Occipital lobe (tissue), 3 donors: ENCODE measurements at places on chromosomes 1 and 21. TPM values are rescaled to one million over a fixed set of nuclear protein-coding genes. Genes with fewer than 3 reads are reported as not detected.

DNA sequence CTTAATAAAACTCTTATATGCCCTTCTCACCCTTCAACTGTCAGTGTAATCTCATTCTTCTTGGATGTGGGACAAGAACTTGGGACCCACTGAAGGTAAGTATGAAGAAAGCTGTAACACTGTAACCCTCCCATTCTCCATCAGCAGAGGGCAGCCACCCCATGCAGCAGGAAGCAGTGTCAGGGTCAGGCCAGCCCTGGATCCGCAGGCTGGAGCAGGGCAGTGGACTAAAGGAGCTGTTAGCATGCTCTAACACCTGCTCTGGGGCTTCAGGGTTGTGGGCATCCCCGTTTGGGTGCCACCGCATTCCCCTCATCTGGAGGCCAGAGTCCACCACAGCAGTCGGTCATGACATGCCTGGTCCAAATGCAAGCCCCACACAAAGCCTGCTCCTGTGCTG is 156.5 kb downstream of the HIVEP3 start:
- DNase-seq, result no peak

DNA sequence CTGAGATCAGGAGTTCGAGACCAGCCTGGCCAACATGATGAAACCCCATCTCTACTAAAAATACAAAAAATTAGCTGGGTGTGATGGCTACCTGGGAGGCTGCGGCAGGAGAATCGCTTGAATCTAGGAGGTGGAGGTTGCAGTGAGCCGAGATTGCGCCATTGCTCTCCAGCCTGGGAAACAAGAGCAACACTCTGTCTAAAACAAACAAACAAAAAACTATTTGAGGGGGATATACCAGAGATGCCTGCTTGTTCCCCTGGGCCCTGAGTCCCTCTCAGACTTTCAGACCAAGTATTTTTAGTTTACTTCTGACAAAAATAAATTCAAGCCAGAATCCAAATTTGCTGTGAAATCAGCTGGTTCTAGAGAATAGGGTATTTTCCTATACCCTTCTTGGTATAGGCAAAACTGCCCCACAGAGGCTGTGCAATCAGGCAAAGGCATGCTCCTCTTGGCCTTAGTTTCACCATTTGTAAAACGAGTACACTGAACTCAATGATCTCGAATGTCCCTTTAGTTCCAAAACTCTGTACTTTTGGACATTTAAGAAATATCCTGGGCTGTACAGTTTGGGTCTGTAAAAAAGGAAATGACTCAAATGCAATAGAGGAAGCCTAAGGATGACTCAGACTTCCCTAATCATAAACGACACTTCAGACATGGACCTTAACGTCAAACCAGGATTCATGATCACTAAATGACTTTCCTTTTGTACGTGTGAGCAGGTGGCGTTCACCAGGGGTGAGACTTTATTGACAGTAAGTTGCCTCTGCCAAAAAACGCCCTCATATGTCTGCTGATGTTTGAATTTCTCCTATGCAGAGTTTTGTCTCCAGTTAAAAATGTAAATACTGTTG is 16.1 kb downstream of the ENSA start:
- DNase-seq, result no peak

DNA sequence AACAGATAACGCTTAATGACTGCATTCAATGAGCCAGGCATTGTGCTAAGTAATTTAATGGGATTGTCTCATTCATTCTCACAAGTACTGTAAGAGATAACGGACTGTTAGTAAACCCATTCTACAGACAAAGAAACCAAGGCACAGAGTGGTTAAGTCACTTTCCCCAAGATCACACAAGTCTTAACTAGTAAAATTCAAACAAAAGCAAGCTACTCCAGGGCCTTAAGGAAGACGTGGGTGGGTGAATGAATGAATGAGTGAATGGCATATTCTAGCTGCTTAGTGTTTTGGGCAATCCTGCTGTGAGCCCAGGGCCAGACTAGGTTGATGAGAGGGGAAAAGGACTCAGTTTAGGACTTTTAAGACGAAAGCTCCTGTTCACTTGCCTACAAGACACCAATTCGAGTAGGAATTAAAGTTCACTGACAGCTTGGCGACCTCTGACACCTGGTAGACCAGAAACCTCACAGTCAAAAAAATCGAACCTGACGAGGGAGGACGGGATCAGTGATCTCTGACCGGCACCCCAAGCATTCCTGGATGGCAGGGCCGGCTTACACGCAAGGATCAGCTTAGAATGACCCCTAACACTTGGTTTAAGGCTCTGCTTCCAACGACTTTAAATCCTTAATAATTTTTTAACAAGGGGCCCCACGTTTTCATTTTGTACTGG is 557 bp downstream of the EMC1 start:
- no peak for DNase-seq

The ESPN gene
- total RNA-seq, result not detected

The PLEKHN1 gene
- total RNA-seq, result not detected

GRCh38 chr1:112346801-112347350 is 49.1 kb upstream of the CTTNBP2NL start:
- DNase-seq, result no peak

GRCh38 chr1:155466617-155466972 is 96.0 kb downstream of the ASH1L start:
- no peak for DNase-seq

DNA sequence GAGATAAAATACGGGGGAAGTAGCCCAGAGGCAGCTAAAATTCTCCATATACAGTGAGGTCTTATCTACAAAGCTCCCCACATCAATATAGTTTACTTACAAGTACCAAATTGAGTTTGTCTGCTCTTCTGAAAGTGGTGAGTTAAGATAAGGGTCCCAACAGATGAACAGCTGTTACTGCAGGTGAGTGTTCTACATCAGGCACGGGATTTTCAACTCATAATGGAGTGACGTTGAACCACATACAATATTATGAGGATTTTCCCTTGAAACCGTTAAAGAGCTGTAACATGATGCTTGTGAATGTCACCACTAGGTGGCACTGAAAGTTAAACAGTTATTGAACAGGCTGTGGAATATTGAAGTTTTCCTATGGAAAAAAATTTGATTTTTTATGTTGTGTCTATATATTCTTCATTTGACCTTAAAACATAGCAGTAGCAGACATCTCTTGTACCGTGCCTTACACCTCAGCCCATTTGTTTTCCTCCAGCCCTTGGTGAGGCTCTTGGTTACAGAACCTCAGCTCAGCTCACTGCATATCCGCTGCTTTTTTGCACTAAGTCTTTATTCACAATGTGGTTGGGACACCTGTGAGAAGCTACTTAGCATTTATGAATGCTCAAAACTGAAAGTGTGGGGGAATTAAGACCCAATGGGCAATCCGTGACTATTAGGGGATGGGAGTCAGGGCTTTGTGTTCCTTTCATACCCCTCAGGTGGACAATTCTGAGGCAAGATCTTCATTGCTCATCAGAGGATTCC is 23.2 kb downstream of the CD1D start:
- no peak for DNase-seq

The ANKRD34A gene
- 2.2 TPM for total RNA-seq

GRCh38 chr1:36457691-36458090 is 6.5 kb downstream of the MRPS15 start:
- DNase-seq, result no peak

- no peak for DNase-seq
Observed at GRCh38 chr1:62397301-62397700, 39.5 kb upstream of the USP1 start.

The FAM167B gene
- 2.0 TPM for total RNA-seq

DNA sequence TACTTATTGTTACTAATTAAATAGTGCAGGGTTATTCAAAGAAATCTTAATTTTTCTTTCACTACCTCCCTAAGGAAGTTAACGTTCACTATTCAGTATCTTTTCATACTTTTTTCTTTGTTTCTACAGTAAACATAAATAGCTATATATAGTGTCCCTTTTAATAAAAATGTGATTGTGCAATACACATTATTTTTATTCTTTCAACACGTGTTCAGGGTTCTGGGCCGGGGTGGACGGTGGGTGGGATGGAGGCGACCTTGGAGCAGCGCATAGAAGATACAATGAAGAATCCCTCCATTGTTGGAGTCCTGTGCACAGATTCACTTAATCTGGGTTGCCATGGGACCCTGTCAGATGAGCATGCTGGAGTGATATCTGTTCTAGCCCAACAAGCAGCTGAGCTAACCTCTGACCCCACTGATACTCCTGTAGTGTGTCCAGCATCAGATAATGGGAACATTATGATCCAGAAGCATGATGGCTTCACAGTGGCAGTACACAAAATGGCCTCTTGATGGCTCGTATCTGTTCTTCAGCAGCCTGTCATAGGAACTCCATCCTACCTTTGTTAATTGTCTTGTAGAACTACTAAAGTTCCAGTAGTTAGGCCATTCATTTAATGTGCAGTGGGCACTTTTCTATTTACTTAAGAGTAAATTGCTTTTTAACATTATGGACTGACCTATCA is 155.9 kb upstream of the L1TD1 start:
- no peak for DNase-seq

- DNase-seq, result no peak
Observed at GRCh38 chr1:110220324-110220723, 10.2 kb downstream of the KCNC4 start.

- DNase-seq, result no peak
Observed at GRCh38 chr1:162904579-162904978, 43.6 kb upstream of the CCDC190 start.

GRCh38 chr1:108071601-108072000 is 106.6 kb upstream of the VAV3 start:
- DNase-seq, result no peak

- DNase-seq, result no peak
Observed at GRCh38 chr1:232594768-232595698, 34.9 kb downstream of the SIPA1L2 start.

The WLS gene
- total RNA-seq, result 29.2 TPM

DNA sequence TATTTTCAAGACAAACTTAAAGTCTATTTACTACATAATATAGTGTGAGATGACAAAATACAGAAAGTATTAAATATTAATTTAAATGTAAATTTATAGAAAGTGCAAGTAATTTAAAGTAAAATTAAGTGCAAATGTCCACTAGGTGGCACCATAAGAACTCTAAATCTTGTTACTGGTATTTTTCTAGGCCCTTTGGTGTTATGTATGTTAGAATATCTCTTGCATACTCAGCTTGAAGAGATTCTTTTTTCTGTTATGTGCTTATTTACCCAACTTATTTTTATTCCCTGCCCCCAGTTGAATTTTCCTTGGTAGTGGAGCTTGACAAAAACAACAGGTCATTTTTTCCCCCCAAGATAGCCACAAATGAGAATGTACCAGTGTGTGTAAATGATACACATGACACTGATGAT is 71.5 kb downstream of the RPS6KC1 start:
- no peak for DNase-seq

The SRGAP2 gene
- 130 TPM for total RNA-seq

- no peak for DNase-seq
Observed at GRCh38 chr1:55338448-55338820, 123.3 kb upstream of the USP24 start.

GRCh38 chr1:242456726-242457269 is 67.7 kb downstream of the PLD5 start:
- no peak for DNase-seq

DNA sequence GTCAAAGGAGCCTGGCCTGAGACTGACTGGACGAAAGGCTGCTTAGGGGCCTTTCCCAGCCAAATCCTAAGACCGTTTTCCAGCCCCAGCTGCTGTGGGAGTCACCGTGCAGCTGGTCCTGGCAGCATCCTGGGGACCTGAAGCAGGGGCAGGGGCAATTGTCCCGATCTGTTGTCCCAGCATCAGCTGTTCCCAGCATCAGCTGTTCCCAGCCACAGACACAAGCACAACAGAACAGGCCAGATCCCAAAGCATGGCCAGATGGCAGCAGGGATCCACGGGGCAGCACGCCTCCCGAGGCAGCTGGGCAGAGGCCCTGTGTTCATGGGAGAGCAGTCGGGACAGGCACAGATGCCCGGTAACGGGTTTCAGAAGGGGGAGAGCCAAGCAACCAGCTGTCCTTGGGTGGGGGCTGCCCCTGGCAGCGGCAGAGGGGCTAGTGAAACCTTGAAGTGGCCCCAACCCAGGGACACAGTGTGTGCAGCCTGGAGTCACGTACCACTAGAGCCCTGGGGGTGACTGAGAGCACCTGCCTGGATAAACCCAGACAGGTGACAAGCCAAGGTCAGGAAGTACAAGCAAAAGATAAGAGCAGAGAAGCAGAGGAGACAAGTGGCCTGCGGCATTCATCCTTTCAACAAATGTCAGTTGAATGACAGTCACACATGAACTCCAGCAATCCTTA is 13.3 kb downstream of the CELA2B start:
- no peak for DNase-seq
